ENCODE measurements at places on chromosomes 1 and 21.

DNA sequence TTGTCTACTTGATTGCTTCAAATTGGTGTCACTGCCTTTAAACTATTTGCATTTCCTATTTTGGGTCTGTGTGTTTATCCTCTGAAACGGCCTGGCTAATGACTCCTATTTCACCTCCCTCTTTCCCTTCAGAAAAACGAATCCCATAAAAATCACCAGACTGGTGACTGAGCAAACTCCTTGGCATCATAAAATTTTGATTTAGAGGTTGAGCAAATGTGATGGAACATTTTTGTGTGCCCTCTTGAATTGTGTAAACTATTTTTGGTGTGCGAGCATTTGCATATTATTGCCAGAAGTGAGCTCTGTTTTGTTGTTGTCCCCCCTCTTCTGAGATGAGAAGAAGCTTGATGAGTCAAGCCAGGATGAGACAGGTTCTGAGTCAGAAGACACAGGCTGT lies 316.1 kb downstream of the AJAP1 start:
- no peak for DNase-seq

DNA sequence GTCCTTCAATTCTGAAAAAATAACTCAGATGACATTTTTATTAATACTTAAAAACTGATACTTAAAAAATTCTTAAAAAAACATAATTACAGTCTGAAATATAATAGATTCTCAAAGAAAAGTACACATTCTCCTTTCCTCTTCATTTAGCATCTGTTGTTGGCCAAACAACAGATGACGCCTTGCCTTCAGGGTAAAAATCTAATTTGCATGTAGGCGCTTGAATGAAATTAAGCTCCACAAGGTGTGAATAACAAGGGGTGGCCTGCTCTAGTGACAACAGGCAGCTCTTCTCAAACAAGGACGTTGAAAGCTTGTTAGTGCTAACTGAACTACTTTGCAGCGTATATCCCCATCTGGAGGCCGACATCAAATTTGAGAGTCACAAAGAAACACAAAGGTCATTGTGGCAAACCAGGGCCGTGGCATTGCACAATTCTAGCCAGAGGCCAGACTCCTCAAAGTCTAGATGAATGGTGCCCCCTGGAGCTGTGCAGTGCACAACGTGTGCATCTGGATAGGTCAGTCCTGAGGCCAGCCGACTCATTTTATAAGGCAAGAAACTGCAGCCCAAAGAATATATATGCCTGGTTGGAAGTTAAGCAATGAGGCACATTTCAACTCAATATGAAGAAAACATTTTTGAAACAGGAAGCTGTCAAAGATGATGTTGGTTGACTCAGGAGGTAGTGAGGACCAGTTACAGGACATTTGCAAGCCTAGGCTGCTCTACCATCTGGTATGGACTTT lies 459.2 kb upstream of the RUNX1 start:
- peak; percentile 52 for DNase-seq

DNA sequence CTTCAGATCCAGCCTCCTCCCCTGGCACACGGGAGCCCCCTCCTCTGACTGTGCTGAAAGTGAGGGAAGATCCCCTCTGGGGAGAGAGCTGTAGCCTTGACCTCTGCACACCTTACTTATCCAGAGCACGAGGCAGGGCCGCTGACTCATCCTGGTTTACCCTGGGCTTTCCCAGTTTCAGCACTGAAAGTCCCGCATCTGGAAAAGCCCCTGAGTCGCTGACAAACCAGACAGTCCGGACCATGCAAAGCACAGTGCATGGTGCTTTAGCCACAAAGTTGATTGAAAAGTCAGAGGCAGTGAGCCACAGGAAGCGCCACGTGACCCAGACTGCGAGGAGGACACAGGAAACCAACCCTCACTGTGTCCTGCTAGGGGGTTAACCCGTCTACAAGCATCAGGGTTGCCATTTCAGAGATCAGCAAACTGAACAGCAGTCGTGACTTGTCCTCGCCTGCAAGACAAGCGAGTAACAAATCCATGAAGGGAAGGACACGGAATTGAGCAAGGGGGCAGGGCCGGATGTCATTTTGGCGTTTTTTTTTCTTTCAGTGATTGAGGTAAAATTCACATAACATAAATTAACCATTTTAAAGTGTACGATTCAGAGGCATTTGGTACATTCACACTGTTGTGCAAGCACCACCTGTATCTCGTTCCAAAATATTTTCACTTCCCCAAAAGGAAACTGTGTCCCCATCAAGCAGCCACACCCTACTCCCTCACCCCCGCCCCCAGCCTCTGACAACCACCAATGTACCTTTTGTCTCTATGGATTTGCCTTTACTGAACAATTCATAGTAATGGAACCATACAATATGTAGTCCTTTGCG lies 19.9 kb upstream of the IFNGR2 start:
- no peak for DNase-seq

DNA sequence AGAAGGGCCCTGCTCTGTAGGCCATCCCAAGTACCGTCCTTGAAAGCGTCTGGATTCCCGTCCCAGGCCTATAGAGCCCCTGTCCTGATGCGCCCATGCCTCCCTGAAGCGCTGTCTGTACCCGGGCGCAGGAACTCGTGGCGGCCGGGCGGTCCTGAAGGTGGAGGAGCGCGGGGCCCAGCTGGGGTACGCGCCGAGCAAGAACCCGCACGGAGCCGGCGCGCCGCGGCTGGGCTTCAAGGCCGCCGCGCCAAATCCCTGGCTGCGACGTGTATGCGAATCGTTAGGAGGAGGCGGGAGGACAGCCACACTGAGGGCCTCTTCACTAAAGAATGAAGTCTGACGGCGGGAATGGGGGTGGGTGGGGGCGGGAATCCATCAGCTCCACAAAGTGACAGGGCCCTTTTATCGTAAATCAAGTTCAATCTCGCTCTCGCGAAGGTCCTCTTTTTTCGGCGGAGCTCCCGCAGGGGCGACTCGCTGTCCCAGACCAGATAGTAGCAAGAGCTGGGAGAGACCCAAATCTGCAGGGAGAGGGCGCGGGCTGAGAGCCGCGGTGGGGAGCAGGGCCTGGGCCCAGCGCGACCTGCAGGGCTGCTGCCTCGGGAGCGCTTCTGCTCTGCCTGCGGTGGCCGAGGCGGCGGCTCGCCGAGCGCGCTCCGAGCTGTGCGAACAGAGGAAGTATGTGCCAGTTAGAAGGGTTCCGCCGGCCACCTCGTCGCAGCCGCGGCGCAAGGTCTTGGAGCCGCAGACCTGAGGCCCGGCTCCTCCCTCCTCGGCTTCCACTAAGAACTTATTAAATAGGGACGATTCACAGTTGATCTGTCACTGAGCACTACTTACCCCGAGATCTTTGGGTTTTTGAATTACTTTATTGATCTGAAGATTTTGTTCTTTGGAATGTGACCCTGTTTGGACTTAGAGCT lies 10.4 kb downstream of the BARHL2 start:
- no peak for DNase-seq

DNA sequence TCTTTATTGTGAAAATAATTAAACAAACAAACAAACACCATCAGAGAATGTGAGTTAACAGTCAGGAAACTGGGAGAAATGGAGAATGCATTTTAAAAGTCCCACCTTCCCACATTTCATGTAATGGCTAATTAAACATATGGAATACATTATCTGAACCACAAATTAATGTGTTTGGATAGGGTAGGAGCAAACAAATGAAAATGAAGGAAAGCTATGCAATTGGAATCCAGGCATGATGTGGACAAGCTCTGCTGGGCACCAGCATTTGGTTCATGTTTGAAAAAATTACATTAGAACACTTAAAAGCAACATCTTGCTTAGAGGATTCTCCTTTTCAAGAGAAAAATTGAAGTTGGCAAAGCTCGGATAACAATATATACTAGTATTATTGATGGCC lies 628.1 kb downstream of the LMO4 start:
- peak; percentile 8 for DNase-seq

DNA sequence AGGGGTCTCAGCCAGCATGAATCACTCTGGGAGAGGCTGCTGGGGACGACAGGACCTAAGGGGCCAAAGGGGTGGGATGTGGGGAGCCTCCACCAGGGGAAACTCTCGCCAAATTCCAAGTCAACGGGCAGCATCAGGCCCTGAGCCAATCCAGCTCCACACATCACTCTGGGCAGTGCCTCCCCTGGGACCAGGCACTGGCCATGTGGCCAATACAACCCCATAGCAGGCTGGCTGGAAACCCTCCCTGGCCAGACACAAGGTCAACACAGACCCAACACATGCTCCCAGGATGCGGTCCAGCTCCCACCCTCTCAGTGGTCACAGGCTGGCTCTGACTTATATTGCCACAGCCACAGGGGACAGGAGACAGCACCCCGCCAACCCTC lies 60.0 kb downstream of the MEGF6 start:
- DNase-seq = no peak

- DNase-seq = no peak
Measured at GRCh38 chr1:115880981-115881672, 40.2 kb upstream of the NHLH2 start.

GRCh38 chr1:226370144-226370923 lies 37.6 kb downstream of the PARP1 start:
- DNase-seq = no peak

- DNase-seq = no peak
Measured at GRCh38 chr1:10054465-10054864, 21.7 kb downstream of the UBE4B start.

- no peak for DNase-seq
Measured at GRCh38 chr1:71618191-71618590, 537.4 kb upstream of the ZRANB2 start.

DNA sequence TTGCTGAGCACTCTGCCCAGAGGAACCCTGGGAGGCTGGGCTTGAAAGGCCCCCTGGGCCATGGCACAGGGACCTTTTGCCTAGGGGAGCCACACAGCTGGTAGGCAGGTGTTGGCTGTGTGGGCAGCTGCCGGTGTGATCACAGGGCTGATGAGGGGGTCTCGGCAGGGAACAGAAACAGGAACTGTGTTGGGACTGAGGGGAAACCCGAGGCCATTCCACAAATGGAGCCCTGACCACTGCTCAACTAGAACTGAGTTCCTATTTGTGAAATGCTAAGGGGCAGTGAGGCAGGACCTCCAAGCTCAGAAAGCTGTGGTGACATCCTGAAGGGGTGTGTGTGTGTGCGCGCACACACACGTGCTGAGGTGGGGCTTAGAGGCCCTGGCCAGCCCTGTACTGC lies 6.4 kb upstream of the THEM5 start:
- no peak for DNase-seq

DNA sequence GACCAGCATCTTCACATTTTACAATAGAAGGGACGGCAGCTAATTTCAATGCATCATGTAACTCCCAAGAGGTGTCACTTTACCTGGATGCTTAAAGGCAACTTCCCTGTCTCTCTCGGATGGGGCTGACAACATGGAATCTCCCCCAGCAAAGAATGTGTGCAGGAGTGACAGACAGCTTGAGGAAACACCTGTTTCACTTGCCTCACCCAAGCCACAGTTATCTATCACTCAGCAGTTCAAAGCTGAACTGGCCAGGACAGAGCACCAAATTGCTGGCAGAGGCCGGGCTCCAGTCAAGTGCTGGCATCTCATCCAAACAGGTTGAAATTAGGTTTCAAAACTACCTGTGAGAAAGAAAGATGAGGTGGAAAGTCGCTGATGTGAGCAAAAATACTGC lies 538.0 kb upstream of the PLXNA2 start:
- DNase-seq = no peak

DNA sequence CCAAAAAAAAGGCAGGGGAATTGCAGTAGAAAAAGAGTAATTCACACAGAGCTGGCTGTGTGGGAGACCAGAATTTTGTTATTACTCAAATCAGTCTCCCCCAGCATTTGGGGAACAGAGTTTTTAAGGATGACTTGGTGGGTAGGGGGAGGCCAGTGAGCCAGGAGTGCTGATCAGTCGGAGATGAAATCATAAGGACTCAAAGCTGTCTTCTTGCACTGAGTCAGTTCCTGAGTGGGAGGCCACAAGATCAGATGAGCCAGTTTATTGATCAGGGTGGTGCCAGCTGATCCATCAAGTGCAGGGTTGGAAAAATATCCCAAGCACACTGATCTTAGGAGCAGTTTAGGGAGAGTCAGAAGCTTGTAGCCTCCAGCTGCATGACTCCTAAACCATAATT lies 23.7 kb upstream of the EDARADD start:
- no peak for DNase-seq

GRCh38 chr21:43574741-43575472 lies 84.4 kb downstream of the HSF2BP start:
- DNase-seq = no peak

DNA sequence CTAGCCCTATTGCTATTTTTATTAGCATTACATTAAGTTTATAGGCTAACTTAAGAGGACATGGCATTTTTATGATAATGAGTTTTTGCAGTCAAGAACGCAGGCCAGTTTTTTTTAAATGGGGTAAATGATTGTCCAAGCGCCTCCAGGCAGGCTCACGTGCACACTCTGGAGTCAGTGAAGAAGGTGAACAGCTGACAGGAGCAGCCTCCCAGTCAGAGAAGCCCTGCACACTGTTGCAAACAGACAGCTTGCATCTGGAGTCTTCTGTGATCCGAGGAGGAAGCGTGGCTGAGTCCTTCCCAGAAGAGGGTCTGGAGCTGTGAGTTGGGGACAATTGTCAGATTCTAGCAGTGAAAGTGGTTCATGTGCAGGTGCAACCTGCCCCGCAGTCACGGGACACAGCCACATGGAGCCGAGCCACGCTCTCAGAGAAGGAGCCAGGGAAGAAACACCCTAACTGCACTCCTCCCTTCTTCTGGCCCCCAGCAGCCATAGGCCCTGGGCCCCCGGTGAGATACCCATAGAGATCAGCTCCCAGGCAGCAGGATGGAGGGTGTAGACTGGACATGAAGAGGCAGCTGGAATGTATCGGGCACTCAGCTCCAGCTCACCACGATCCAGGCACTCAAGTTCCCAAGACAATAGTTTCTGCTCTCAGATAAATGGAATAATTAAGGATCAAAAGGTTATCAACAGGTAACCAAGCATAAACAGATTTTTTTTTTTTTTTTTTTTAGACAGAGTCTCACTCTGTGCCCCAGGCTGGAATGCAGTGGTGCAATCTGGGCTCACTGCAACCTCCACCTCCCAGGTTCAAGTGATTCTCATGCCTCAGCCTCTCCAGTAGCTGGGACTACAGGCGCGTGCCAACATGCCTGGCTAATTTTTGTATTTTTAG lies 26.4 kb downstream of the CAPN2 start:
- no peak for DNase-seq

GRCh38 chr21:42237577-42237976 lies 18.6 kb downstream of the ABCG1 start:
- no peak for DNase-seq

- DNase-seq = no peak
Measured at GRCh38 chr1:4557949-4558348, 96.5 kb upstream of the AJAP1 start.

- DNase-seq = no peak
Measured at GRCh38 chr1:223338811-223339746, 24.9 kb downstream of the SUSD4 start.

DNA sequence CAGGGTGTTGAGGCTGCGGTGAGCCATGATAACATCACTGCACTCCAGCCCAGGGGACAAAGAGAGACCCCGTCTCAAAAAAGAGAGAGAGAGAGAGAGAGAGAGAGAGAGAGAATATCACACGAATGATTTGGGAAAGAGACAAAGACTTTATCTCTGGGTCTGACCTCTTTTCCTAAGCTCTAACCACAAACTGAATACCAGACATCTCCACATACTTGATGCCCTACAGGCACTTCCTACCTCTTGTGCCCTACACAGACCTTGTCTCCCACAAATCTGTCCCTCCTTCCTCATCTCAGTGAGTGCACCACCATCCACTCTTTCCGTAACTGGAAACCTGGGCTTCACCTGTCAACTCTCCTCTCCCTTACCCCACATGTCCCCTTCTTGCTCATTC lies 27.0 kb upstream of the PTCH2 start:
- no peak for DNase-seq

Measured in AG09309 (cell line).